ENCODE measurements at places on chromosomes 4 and X. TPM values are rescaled to one million over a fixed set of nuclear protein-coding genes. Genes with fewer than 3 reads are reported as not detected.

The PCDH7 gene
- 1.1 TPM for total RNA-seq

GRCh38 chrX:19566359-19567222, 51.3 kb upstream of the MAP3K15 start:
- no peak overlapping the region for H3K4me3 ChIP-seq
- H3K27ac ChIP-seq, result peak overlapping the region; percentile 59
- DNase-seq, result peak; percentile 5
- peaks cover 22% of the 10 kb centered on the region for H3K4me1 ChIP-seq

- DNase-seq, result no peak
- H3K4me3 ChIP-seq, result no peak overlapping the region
- no peaks in the 10 kb centered on the region for H3K4me1 ChIP-seq
- no peaks in the 10 kb centered on the region for H3K36me3 ChIP-seq
- H3K27me3 ChIP-seq, result peaks cover 3% of the 10 kb centered on the region
Observed at GRCh38 chr4:101707596-101707995, 82.9 kb upstream of the BANK1 start.

- peak; percentile 59 for DNase-seq
- H3K4me1 ChIP-seq, result peaks cover 80% of the 10 kb centered on the region
- H3K4me3 ChIP-seq, result no peak overlapping the region
- no peaks in the 10 kb centered on the region for H3K27me3 ChIP-seq
- H3K27ac ChIP-seq, result no peak overlapping the region
Observed at GRCh38 chr4:123826896-123827295, 430.3 kb downstream of the SPRY1 start.

DNA sequence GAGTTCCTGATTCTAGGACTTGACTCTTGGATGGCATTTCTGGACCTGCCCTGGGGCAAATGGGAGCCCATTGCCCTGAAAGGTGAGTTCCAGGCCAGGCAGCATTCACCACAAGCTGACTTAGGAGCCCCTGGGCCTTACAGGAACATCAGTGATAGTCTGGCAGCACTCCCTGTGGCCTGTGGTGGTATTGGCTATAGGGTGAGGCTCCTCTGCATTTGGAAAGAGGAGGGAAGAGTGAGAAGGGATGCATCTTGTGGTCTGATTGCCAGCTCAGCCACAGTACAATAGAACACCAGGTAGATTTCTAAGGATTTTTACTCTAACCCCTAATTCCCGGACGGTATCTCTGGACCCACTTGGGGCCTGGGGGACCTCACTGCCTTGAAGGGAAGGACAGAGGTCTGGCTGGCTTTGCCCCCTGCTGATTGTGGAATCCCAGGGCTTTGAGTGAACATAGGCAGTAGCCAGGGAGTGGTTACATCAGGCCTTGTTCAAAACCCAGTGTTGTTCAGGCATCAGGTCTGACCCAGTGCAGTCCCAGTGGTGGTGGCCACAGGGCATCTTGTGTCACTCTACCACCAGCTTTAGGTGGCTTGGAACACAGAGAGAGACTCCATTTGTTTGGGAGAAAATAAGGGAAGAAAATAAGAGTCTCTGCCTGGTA, 32.9 kb downstream of the MAGED4 start:
- no peaks in the 10 kb centered on the region for H3K4me1 ChIP-seq
- no peak overlapping the region for H3K4me3 ChIP-seq
- no peaks in the 10 kb centered on the region for H3K36me3 ChIP-seq
- H3K27ac ChIP-seq, result no peak overlapping the region
- H3K27me3 ChIP-seq, result no peaks in the 10 kb centered on the region

- H3K27me3 ChIP-seq, result no peaks in the 10 kb centered on the region
- H3K36me3 ChIP-seq, result no peaks in the 10 kb centered on the region
- no peak overlapping the region for H3K4me3 ChIP-seq
- peaks cover 7% of the 10 kb centered on the region for H3K4me1 ChIP-seq
- no peak overlapping the region for H3K27ac ChIP-seq
Observed at GRCh38 chrX:9635368-9635767, 130.3 kb downstream of the GPR143 start.

DNA sequence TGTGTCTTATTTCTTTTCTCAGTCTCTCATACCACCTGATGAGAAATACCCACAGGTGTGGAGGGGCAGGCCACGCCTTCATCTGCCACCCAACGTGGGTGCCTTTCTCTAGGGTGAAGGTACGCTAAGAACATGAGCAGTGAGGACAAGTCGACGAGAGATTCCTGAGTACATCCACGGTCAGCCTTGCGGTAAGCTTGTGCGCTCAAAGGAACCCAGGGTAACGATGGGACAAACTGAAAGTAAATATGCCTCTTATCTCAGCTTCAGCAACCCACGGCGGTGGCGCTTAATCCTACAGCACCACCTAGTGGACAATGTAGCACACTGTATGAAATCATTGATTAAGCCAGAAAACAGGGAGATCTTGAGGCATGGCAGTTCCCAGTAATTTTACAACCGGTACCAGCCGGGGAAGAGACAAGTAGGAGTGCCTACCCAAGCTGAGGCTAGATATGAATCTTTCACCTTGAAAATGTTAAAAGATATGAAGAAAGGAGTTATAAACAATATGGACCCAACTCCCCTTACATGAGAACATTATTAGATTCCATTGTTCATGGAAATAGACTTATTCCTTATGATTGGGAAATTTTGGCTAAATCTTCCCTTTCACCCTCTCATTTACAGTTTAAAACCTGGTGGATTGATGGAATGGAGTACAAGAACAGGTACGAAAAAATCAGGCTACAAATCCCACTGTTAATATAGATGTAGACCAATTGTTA, 63.0 kb downstream of the ZNF732 start:
- peaks cover 6% of the 10 kb centered on the region for H3K36me3 ChIP-seq
- peak overlapping the region; percentile 41 for H3K27ac ChIP-seq
- H3K4me1 ChIP-seq, result peaks cover 9% of the 10 kb centered on the region
